ENCODE measurements at places on chromosomes 5 and 9.

DNA sequence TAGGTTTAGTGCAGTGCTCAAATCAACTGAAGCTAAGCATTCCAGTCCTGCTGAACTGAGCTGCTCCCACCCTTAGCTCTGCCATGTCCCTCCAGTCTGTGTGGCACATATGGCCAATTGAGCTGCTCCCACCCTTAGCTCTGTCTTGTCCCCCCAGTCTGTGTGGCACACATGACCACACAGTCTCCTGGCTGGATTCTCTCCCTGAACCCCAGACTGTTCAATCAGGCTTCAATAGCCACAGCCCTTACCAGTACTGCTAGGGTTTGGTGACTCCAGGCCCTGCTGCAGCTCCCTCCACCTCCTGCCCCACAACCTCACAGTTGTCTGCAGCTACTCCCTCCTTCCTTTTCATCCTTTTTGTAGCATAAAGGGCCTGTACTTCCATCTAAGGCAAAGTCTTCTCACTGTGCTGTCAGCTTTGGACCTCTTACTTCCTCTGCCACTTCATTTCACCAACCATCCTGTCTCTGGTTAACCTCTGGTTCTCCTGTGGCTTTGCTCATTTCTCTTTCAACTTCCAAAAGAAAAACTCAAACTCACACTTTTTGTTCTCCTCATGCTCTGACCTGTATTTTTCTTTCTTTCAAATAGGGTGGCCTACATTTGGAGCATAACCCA lies 50.8 kb downstream of the ADAMTS12 start:
- no peak for DNase-seq

DNA sequence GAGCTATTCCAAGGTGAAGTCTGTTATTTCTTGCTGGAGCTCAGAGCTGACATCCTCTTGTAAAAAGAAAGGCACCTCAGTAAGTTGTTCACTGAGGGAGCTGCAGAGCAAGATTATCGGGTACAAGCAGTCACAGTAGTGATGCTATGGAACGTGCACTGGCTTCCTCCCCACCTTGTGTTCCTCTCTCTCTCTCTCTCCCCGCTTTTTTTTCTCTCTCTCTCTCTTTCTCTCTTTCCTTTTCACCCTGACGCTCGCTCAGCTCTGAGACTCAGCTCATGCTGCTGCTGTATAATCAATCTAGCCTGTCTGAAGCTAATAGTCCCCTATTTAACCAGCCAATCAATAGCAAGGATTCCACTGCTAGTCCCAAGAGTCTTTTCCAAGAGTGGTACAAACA lies 587.6 kb upstream of the CDH18 start:
- no peak for DNase-seq

DNA sequence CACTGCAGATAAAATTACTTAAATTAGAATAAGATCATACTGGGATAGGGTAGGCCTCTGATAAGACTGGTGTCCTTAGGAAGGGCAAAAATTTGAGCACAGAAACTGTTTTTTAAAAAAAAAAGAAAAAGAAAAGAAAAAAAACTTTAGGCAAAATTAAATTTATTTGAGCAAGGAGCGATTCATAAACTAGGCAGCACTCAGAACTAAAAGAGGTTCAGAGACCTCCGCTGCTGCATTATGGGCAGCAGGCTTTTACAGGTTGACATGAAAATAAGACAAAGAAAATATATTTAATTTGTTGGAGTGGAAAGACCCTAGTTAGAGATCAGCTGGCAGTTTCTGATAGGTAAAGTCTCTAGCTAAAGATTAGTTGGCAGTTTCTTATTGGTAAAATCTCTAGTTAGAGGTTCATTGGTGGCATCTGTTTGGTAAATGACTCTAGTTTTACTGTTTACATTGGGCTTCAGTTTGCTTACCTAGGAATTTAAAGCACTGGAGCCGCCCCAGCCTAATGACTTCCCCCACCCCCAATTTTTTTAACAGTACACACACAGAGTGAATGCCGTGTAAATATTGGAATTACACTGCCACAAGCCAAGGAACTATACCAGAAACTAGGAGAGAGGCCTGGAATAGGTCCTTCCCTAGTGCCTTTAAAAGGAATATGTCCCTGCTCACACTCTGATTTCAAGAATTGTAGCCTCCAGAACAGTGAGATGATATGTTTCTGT lies 4.5 kb upstream of the PLPP6 start:
- no peak for DNase-seq

DNA sequence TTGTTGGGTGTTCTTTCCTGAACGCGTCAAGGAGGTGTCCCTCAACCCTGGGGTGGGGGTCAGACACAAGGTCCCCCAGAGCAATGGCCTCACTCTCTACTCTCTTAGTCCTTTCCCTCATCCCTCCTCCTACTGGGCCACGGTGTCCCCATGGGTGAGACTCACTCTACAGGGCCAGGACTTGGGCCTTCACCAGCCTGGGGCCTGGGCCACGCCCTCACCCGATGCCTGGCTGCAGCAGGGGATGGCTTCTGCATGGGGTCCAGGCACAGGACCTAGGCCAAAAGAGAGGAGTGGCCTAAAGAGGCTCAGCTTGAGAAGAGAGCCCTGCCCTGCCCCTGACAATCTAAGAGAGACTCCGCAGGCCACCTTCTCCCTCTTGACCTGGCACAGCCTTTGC lies 5.8 kb downstream of the LCN12 start:
- no peak for DNase-seq

DNA sequence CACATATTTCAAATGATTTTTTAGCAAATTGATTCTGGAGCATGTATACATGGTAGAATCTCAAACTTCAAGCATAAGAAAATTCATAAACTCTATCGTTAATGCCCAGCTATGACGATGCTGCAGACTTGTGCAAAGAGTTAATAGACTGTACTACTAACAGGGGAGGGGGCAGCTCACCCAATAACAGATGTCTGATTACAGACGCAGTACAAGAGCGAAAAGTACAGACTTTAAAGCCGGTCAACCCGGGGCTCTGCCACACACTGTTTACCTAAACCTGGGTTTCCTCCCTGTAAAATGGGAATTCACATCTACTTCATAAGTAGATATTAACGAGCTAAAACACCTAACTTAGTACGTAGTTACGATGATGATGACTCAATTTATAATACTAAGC lies 651 bp downstream of the TRIM23 start:
- no peak for DNase-seq

- peak; percentile 68 for DNase-seq
Observed at GRCh38 chr9:113963017-113963620, 87.0 kb downstream of the ZNF618 start.

DNA sequence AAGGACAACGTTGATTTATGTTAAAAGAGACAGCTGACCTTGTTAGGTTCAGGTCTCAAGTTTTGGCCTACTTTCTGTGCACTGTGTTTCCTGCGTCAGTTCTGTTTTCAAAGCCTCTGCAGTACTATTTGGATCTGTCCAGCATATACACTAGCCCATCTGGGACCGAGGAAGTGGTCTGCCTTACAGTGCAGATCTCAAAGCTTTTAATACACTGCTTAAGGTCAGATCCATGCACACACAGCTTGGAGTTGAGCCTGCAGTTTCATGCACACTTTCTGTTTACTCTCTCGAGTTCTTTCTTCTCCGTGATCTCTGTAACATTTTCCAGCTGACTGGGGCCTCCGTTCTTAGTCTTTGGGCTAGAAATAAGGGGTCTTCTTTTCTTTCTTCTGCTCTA lies 24.1 kb downstream of the CARTPT start:
- no peak for DNase-seq

DNA sequence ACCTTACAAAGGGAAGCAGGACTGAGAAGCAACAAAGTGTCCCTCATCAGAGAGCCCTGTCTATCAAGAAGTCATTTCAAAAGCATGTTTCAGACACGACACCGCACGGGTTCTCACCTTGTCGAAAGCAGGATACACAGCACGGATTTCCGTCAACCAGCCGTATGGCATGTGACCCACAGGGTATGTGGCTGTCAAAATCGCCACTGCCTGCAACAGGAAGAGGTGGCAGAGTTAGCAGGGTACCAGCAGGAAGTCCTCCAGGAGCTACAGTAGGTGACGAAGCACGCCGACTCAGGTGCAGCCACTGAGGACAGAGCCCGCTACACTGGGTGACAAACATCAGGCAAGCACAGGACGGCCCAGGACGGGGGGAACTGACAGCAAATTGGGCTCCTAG lies 81.2 kb downstream of the OTULIN start:
- no peak for DNase-seq

DNA sequence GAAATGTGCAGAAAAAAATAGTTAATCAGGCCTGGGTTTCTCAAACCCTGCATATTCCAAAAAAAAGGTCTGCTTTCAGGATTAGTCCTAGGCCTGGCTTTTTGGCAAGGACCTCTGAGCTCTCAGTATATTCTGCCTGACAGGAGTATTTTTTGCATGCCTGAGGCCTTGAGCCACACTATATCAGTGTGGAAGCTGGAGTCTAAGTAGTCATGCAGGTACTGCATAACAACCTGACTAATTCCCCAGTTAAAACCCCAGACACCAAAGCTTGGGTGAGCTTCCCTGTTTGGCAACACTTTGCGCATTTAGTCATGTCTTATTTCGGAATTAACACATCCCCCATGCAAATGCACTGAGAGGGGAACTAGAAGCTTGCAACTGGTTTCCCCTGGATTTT lies 359.5 kb downstream of the CETN3 start:
- no peak for DNase-seq

GRCh38 chr9:96490534-96491078 lies 40.6 kb downstream of the HABP4 start:
- no peak for DNase-seq

- DNase-seq: no peak
Observed at GRCh38 chr9:87585123-87585855, 87.6 kb downstream of the DAPK1 start.

DNA sequence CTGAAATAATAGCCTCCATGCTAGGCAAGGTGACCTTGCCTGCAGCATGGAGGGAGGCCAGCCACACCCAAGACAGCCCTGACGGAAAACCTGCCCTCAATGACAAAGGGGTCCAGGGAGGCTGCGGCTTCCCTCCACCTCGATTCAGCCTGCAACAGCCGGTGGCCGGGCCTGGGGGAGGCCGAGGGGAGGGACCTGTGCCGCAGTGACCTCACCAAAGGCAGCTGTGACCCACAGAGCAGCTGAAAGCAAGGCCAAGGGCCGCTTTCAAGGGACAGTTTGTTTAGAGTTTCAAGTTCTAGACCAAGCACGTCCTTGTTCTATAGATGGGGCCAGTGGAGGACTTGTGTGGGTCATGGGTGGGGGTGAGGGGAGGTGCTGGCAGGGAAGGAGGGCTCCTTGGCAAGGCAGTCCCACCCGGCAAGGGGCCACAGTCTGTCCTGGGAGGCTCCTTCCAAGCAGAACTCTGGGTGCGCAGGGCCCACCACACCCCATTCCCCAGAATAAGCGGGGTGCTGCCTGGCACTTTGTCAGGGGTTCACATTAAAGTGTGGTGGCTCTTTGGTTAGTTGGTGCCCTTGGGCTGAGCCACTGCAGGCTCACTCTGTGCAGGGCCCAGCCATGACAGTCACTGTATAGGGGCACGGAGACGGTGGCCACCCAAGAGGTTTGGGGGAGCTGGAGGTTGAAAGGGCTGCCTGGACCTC lies 226.5 kb downstream of the FANCC start:
- no peak for DNase-seq

GRCh38 chr9:15386465-15386864 lies 36.2 kb upstream of the SNAPC3 start:
- DNase-seq: no peak

DNA sequence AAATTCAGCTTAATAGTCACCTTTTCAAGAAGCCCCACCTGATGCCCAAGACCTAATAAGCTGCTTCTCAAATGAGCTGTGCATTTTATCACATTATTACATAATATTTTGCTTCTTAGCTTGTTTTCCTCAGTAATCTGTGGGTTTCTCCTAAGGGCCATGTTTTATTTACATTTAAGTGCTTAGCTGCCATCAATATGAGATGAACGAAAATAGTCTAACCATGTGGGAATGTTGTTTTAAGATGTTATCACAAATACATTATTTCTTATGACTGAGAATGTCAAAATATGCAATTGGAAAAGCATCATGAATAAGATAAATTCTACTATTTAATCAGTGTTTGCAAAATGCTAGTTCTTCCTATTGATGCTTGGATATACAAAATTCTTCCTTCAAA lies 10.1 kb downstream of the ARRDC3 start:
- DNase-seq: no peak

GRCh38 chr9:92762781-92763708 lies 1.6 kb downstream of the BICD2 start:
- DNase-seq: no peak

DNA sequence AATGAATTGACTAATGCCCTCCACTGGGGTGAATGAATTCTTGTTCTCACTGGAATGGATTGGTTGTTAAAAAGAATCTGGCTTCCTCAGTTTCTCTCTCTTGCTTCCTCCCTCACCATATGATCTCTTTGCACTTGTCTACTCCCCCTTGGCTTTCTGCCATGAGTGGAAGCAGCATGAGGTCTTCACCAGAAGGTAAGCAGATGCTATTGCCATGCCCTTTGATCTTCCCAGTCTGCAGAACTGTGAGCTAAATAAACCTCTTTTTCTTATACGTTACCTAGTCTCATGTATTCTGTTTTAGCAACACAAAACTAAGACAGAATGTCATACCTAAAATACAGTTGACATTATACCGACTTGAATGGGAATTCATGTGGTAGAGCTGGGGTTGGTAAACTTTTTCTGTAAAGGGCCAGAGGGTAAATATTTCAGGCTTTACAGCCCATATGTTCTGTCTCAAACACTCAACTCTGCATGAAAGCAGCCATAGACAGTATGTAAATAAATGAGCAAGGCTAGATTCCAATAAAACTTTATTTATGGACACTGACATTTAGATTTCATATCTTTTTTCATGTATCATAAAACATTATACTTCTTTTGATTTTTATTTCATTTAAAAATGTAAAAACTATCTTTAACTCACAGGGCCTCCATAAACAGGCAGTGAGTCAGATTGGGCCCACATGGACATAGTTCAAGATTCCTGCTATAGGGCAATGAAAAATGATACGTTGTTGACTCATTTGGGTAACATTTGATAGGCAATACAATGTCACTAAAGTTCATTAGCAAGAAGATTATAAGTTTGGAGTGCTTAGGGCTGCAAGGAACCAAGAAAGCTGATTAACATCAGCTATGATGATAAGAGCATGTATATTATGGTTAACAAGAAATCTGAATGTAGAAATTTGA lies 79.4 kb upstream of the TLE4 start:
- no peak for DNase-seq

GRCh38 chr5:159825551-159826051 lies 90.7 kb upstream of the ADRA1B start:
- DNase-seq: no peak

DNA sequence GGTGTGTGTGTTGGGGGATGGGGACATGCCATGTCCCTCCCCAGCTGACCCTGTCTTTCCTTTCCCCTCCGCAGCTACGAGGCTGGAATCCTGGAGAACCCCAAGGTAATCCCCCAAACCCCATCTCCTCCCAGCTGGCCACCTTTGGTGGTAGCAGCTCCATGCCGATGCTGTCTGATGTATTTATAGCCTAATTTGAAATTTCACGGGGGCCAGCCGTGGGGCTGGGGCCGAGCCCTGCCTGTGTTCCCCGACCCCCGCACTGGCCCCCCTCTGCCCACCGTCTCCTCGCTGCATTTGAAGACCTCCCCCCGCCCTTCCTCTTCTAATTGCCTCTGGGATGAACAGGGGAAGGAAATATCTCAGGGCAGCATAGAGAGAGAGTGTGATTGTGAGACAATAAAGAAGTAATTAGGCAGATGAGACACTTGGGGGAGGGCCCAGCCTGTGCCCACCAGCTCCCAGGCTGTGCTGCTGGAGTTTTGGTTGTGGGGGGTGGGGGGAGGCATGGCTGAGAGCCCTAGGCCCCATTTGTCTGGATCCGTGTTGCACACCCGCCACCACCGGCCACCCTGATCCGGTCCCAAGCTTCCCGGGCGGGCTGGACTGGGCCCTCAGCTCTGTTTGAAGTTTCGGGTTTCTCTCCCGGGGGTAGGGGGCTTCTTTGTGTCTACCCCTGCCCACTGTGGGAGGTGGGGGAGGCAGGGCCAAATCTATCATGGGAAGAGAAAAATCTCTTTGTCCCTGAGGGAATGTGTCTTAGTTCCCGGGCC lies 26.8 kb downstream of the ASS1 start:
- no peak for DNase-seq
